NCI-H524 treated with DMSO at 0.1 percent for 48 hours (cell line): ENCODE measurements at places on chromosomes 12 and 14.
A peak's percentile ranks its signal among the peaks of the same experiment; 100 is the strongest.

DNA sequence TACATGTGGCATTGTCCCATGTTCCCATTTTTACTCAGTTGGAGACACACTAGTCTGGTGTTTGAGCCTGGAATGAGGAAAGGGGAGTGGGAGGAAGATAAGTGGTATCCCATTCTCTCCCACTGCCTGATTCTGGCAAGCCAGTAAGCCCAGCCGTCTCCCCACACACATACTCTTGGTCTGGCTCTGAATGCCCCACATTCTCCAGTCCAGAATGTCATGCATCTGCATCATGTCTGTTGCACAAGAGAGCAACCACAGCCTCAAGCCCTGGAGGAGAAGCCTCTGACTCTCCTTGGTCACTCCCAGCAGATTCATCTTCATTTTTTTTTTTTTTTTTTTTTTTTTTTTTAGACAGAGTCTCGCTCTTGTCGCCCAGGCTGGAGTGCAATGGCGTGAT lies 48.0 kb downstream of the DRAM1 start:
- no peak for DNase-seq

GRCh38 chr12:116325336-116325664 lies 47.8 kb upstream of the MED13L start:
- no peak for DNase-seq

- DNase-seq, result no peak
Measured at GRCh38 chr14:69572030-69572840, 2.4 kb downstream of the CCDC177 start.

- no peak for DNase-seq
Measured at GRCh38 chr14:91128699-91129098, 14.8 kb downstream of the DGLUCY start.

DNA sequence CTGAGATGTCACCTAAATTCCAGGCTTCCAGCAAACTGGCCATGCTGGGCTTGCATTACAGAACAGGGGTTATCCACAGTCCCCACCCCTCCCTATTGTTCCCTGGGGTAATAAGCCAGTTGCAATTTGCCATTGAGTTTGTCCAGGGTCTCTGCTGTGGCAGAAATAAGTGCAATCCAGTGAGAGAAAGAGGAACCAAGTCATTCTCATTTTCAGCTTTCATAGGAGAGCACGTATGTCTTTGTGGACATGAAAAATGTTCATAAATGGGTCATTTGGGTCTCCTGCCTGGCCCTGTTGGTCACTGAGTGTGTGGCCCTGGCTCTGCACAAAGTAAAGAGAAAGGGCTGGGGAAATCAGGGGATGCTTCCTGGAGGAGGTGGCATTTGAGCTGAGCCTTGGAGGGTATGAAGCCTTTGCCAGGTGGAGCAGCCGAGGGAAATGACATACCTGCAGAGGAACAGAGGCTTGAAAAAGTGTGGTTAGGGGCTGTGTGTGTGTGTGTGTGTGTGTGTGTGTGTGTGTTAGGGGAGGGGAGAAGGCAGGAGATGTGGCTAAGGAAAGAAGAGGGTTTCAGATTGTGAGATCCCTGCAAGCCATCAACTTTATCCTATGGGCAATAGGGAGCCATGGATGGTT lies 29.3 kb downstream of the CMKLR1 start:
- DNase-seq, result no peak

DNA sequence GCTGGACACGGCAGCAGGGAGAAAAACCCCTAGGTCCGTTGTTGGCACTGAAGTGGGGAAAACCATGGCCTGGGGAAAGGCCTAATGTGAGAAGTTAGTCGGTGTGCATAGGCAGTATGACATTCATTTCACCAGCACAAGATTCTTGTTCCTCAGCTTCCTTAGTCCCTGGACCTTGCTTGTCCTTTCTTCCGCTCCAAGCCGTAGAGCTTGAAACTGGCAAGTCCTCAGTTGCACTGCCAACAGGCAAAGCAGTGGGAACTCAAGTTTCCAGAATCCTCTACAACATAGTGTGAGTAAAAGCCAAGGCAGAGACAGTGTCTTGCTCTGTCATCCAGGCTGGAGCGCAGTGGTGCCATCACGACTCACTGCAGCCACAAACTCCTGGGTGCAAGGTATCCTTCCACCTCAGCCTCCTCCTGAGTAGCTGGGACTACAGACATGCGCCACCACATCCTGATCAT lies 138.5 kb upstream of the AMIGO2 start:
- no peak for DNase-seq

- DNase-seq, result peak; percentile 21
Measured at GRCh38 chr14:72513965-72514659, 379.8 kb downstream of the DPF3 start.

- no peak for DNase-seq
Measured at GRCh38 chr12:14664434-14665023, 31.9 kb downstream of the GUCY2C start.

DNA sequence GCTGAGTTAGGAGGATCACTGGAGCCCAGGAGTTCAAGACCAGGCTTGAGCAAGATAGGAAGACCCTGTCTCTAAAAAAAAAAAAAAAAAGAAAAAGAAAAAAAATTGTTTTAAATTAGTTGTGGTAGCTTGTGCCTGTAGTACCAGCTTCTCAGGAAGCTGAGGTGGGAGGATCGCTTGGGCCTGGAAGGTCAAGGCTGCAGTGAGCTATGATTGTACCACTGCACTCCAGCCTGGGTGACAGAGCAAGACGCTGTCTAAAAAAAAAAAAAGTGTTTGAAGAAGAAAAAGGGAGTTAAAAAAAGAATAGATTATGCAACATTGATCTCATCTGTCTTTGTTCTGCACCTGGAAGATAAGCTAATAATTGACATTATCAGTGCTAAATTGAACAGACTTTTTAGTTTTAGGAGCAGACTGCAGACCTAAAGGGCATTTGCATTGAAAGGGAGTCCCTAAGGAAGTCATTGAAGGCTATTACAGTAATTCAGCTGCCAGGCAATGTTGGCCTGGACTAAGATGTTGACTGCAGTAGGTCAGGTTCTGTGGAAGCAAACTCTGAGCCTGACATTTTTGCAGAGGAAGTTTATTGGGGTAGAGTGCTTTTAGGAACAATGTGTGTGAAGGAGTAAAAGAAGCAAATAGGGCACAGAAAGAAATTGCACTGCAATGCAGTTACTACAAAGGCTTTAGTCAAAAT lies 215.8 kb downstream of the PCNX1 start:
- DNase-seq, result no peak

DNA sequence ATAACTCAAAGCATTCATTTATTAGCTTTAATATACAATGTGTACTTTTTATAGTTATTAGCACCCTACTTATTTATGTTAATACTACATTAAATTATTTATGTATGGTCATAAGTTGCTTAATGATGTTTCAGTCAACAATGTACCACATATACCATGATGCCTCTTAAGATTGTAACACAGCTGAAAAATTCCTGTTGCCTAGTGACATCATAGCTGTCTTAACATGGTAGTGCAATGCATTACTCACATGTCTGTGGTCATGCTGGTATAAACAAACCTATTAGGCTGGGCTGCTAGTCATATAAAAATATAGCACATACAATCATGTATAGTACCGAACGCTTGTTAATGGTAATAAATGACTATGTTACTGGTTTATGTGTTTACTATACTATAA lies 120.4 kb downstream of the ANO6 start:
- DNase-seq, result no peak

DNA sequence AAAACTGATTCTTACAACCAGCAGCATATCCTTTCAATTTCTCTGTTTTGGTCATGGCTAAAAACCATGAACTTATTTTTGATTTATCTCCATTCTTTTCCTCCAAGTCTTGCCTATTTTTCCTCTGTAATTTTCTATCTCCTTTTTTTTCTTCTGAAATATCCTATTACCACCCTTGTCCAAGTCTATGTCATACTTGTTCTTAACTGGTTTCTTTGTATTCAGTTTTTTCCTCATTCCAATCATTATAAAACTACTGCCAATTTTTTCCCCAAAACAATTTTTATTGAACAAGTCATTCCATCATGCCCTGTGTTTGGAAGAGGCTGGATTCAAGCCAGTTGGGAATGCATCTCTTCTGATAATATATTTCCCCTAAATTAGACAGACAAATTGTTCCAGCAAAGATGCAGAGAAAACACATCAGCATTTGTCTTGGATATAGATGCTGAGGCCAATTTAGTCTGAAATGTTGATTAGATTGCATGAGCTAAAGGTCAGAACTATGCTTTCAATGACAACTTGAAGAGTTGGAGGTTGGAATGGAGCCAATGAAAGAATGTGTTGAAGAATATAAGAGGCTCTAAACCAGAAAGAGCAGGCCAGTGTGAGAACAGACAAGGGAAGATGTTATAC lies 30.7 kb downstream of the OTOGL start:
- no peak for DNase-seq

DNA sequence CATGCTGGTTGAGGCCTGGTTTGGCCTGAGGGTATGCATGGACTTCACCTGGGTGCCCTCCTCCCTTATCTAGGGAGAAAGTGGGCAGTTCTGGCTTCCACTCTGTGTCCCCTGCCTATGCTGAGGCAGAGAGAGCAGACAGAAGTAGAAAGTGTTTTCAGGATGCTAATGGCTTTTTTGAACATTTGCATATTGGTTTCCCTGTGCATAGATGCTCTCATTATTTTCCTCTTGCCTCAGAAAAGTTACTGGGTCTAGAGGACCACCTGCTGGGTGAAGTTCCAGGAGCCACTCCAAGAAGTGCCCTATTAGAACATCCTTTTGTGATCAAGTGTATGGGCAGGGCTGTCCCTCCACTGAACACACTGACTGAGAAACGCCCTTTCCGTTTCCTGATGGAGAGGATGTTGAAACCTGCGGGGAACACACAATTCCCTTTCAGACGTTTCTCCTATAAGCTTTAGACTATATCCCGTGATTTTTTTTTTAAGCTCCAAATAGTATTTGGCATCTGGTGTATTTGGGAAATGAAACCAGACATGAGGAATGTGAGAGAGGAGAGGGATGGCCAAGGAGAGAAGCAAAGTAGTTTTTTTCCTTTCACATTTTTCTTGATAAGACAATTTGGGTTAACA lies 66.6 kb downstream of the DAAM1 start:
- DNase-seq, result no peak

- no peak for DNase-seq
Measured at GRCh38 chr12:76449016-76449415, 100.8 kb upstream of the BBS10 start.

DNA sequence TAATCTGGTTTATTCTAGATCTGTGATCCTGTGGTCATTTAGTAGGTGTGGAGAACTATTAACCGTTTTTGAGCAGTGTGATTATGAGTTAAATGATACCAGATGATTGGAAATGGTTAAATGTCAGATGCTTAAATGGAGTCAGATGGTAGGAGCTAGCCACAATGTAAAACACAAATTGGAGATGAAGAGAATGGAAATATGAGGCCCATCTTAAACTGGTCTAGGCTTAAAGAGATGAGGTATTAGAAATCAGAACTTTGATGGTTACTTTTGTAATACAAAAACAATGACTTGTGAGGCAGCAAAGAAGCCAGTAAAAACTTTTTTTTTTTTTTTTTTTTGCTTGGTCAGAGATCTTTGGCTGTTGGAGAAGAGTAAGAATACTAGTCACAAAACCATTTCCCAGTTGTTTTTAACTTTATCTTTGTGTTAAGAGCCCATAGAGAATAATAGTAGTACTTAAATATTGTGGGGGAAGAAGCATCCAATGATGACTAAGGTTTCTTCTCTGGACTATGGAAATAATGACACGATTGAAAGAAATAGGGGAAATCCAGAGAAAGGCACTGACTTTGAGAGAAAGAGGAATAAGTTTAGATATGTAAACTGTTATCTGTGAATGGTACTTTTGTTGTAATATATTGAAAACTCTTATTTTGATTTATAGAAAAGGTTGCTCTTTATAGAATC lies 95.9 kb downstream of the WNK1 start:
- no peak for DNase-seq

DNA sequence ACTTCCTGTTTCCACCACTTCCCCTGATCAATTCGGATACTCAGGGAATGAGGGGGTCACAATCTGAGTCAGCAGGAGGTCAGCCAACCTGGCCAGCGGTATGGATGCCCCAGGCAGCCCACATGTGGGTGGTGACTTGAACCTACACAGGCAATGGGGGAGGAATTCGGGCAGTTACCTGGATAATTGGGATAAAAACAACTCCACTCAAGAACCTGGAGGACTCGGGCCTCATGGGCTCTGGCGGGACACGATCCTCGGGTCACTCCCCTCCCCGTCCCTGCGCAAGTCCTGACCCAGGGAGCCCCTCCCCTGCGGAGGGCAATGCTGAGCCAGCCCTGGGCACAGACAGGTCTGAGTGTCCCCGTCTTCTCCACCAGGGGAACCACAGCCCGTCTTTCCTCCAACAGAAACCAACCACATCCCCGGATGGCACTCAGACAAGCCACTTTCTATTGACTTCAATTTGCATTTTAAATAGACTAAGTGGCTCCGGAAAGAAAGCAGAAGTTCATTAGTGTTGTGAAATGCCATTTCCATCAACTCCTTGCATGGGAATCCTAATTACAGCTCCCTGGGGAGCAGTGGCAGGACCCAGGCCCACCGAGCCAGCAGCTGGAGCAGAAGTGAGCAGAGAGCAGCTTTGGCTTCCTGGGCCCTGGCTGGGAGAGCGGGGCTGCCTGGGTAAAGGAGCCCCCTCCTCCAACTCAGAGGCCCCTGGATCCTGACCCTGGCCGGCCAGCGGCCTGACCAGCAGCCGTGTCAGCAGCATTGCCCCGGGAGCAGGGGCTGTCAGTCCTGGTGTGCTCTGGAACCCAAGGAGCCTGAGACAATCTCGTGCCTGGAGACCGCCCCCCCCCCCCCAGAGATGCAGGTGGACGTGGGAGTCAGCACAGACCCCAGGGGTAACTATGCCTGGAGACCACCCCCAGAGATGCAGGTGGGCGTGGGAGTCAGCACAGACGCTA lies 374.1 kb downstream of the ADGRD1 start:
- no peak for DNase-seq

DNA sequence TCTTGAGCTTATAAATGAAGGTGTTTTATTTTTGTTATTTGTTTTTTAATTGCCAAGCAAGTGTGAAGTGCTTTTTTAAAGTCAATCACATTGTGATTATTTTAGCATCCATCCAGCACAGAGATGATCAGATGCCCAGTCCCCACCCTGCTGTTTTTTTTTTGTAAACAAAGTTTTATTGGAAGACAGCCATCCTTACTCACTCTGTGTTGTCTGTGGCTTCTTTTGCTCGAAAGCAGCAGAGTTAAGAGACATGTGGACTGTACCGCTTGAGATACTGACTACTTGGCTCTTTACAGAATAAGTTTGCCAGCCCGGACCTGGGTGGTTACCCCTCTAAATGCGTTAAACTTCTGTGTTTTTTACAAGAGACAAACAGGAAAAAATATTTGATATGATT lies 30.9 kb upstream of the AMN start:
- DNase-seq, result no peak

- DNase-seq, result no peak
Measured at GRCh38 chr14:49945448-49946319, 52.8 kb downstream of the ARF6 start.

DNA sequence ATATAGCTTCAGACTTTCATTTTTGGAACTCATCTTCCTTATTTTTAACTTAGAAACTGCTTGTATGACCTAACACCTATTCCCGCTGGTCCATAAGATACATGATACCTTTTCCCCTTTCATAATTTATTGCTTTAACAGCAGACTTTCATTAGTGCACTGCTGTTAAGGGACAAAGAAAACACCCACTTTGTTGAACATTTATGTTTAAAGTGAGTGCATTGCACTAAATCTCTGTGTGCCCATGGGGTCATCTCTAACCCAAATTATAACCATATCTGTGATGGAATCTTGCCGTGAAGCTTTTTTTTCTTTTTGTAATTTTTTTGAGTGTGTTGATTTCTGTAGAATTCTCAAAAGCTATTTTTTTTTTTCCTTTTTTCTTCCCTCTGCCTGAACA lies 261.8 kb downstream of the TMTC2 start:
- DNase-seq, result no peak

GRCh38 chr12:15497671-15498292 lies 175.5 kb downstream of the PTPRO start:
- no peak for DNase-seq
